Activated CD8-positive, alpha-beta memory T cell treated with anti-CD3 and anti-CD28 coated beads, Interleukin-2, amount 50 U/mL, for 4 hours (primary cell): ENCODE measurements at places on chromosomes 6 and 20.

DNA sequence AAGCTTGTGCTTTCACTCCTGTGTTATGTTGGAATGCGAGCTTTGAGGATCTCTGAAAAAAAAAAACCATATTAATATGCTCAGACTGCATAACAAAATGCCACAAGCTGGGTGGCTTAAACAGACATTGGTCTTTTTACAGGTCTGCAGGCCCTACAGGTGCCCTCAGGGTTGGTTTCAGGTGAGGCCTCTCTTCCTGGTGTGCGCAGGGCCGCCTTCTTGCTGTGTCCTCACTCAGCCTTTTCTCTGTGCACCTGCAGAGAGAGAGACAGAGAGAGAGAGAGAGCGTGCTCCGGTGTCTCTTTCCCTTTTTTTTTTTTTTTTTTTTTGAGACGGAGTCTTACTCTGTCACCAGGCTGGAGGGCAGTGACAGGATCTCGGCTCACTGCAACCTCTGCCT, 114.1 kb upstream of the SNX9 start:
- no peak for DNase-seq

DNA sequence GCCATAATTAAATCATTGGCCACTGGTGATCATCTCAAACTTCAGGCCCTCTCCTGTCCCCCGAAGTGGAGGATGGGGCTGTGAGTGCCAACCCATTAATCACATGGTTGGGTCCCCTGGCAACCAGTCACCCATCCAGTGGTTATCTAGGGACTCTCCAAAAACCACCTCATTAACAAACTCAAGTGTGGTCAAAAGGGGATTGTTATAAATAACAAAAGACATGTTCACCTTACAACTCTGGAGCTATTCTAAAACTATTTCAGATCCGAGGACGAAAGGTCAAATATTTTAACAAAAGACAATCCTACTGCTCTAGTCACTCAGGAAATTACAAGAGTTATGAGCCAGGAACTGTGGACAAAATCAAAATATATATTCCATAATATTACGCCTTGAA, 95.5 kb upstream of the PRND start:
- DNase-seq = no peak

DNA sequence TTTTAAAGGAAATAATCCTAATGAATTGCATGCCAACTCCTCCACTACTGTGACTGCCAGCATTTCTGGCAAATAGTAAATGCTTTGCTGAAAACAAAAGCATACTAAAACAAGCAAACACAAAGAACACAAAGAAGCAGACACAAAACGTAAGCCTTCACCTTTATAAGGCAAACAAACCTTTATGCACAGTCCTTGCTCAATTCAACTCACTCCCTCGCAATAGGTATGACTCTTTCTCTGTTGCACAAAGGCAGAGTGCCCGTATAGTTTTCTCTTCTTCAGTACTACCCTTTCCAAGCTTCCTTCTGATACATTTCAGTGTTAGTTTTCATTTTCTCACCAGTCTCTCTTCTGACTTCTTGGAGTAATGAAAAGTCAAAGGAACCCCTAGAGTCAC, 63.9 kb downstream of the PDE10A start:
- no peak for DNase-seq

DNA sequence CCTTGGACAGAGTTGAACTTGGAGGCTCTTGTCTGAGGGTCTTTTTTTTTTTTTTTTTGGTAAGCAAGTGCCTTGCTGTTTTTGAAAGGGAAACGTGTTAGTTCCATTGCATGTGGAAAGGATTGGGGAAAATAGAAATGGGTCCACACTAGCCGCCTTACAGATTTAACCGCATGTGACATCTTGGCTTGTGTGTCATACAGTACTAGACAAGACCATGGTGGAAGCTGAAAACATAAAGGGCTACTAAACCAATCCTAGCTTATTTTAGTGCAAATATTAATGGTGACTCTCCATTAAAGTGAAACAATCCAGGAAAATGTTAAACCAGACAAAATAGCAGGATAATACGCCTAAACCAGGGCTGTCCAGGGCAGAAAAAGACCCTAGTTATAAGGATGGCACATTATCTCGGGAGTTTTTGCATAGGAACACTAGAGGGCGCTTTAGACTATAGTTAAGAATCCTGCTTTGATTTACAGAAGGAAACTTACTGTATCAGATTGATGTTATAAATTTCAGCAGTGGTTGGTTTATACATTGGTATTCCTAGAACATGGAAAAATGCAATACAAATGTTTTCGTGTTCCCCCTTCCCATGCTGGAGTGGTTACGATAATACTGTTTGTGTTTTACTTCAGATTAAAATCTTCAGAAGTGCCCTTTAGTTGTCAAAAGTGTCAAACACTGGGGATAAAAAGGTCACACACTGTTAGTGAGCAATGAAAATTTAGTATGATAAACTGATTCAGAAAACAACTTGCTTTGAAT, 59.8 kb upstream of the DEK start:
- no peak for DNase-seq
